ENCODE measurements at places on chromosomes 12 and 14. TPM values are rescaled to one million over a fixed set of nuclear protein-coding genes. Genes with fewer than 3 reads are reported as not detected.

Gene CACNA2D4
- total RNA-seq, result 0.27 TPM

Gene PMEL
- 3.4 TPM for total RNA-seq

Gene KANSL2
- total RNA-seq, result 23.9 TPM

Gene PRORP
- 26.5 TPM for total RNA-seq

Gene TMEM63C
- total RNA-seq, result 9.8 TPM

Gene TOMM20L
- not detected for total RNA-seq

Gene GABARAPL1
- total RNA-seq, result 10.3 TPM

Gene NOP9
- total RNA-seq, result 29.7 TPM

Gene FOXA1
- 34.4 TPM for total RNA-seq

Gene TDRD9
- total RNA-seq, result 0.09 TPM

Gene AKAP6
- total RNA-seq, result 6.9 TPM

DNA sequence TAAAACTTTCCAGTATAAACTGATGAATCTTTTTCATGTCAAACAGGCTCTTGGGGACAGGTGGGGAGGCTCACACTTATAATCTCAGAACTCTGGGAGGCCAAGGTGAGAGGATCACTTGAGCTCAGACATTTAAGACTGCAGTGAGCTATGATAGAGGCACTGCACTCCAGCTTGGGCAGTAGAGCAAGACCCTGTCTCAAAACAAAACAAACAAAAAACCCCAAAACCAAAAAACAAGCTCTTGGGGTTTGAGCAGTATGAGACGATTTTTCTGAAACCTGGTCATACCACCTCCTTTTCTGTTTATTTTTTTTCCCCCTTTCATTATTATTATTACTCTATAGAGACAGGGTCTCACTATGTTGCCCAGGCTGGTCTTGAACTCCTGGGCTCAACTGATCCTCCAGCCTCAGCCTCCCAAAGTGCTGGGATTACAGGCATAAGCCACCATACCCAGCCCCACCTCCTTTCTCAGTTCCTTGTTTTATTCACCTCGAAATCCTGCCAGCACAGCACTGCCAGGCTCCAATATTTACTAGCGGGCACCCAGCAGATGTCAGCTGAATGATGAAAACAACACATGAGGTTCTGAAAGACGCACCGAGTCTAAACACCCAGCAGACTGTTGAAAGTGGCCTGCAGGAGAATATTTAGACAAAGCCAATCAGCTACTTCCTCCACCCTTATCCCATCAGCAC is 19.5 kb upstream of the CDK17 start:
- no peaks in the 10 kb centered on the region for H3K36me3 ChIP-seq
- H3K27ac ChIP-seq, result no peak overlapping the region
- H3K27me3 ChIP-seq, result no peaks in the 10 kb centered on the region
- H3K4me3 ChIP-seq, result no peak overlapping the region
- peaks cover 47% of the 10 kb centered on the region for H3K4me1 ChIP-seq
- DNase-seq, result no peak

- no peaks in the 10 kb centered on the region for H3K27me3 ChIP-seq
- DNase-seq, result no peak
- H3K4me3 ChIP-seq, result no peak overlapping the region
- H3K36me3 ChIP-seq, result no peaks in the 10 kb centered on the region
- H3K27ac ChIP-seq, result no peak overlapping the region
Measured at GRCh38 chr12:100359822-100360221, 2.9 kb downstream of the SLC17A8 start.

GRCh38 chr12:131592972-131593371 is 117.9 kb upstream of the SFSWAP start:
- no peaks in the 10 kb centered on the region for H3K36me3 ChIP-seq
- no peak overlapping the region for H3K4me3 ChIP-seq
- no peak for DNase-seq
- no peak overlapping the region for H3K27ac ChIP-seq

DNA sequence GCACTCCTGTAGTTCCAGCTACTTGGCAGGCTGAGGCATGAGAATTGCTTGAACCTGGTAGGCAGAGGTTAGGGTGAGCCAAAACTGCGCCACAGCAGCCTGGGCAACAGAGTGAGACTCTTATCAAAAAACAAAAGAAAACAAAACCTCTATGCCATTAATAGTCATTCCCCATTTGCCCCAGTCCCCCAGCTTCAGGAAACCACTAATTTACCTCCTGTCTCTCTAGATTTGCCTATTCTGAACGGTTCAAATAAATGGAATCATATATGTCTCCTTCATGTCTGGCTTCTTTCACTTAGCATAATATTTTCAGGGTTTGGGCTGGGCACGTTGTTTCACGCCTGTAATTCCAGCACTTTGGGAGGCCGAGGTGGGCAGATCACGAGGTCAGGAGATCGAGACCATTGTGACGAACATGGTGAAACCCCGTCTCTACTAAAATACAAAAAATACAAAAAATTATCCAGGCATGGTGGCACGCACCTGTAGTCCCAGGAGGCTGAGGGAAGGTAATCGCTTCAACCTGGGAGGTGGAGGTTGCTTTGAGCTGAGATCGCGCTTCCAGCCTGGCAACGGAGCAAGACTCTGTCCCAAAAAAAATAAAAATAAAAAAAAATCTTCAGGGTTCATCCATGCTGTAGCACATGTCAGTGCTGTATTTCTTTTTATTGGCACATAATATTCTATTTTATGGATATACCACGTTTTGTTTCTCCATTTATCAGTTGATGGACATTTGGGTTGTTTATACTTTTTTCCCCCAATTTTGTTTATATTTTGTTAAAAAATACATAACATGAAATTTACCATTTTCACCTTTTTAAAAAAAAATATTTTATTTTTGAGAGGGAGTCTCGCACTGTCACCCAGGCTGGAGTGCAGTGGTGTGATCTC is 31.9 kb downstream of the KNTC1 start:
- H3K36me3 ChIP-seq, result peaks cover 68% of the 10 kb centered on the region
- no peaks in the 10 kb centered on the region for H3K27me3 ChIP-seq
- H3K4me1 ChIP-seq, result no peaks in the 10 kb centered on the region
- DNase-seq, result no peak

- no peaks in the 10 kb centered on the region for H3K36me3 ChIP-seq
- no peak for DNase-seq
- H3K4me3 ChIP-seq, result no peak overlapping the region
- no peaks in the 10 kb centered on the region for H3K4me1 ChIP-seq
Measured at GRCh38 chr12:34388636-34389377, 366.5 kb downstream of the ALG10 start.

DNA sequence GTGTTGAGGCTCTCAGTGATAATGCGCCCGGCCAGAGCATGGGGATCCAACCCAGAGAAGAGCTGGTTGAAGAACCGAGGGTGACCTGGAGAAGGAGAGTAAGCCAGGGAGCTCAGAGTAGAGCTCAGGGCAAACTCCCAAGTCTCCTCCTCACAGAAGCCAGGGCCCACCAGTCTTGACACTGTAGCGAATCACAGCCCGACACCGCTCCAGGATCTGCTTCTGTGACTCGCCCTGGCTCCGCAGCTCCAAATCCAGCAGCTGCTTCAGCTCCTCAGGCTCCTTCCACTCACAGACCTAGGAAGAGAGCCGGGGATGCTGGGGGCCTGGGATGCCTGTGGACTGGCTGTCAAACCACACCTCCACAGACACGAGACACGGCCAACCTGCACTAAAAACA is 8.2 kb upstream of the ZNF740 start:
- H3K36me3 ChIP-seq, result peaks cover 8% of the 10 kb centered on the region
- DNase-seq, result no peak
- no peaks in the 10 kb centered on the region for H3K27me3 ChIP-seq
- H3K27ac ChIP-seq, result no peak overlapping the region

- H3K27ac ChIP-seq, result no peak overlapping the region
- peaks cover 63% of the 10 kb centered on the region for H3K4me1 ChIP-seq
- H3K27me3 ChIP-seq, result no peaks in the 10 kb centered on the region
Measured at GRCh38 chr14:64671591-64671990, 32.6 kb upstream of the PLEKHG3 start.

GRCh38 chr14:51401756-51402155 is 161.7 kb downstream of the TMX1 start:
- no peaks in the 10 kb centered on the region for H3K27me3 ChIP-seq
- peaks cover 15% of the 10 kb centered on the region for H3K4me1 ChIP-seq

DNA sequence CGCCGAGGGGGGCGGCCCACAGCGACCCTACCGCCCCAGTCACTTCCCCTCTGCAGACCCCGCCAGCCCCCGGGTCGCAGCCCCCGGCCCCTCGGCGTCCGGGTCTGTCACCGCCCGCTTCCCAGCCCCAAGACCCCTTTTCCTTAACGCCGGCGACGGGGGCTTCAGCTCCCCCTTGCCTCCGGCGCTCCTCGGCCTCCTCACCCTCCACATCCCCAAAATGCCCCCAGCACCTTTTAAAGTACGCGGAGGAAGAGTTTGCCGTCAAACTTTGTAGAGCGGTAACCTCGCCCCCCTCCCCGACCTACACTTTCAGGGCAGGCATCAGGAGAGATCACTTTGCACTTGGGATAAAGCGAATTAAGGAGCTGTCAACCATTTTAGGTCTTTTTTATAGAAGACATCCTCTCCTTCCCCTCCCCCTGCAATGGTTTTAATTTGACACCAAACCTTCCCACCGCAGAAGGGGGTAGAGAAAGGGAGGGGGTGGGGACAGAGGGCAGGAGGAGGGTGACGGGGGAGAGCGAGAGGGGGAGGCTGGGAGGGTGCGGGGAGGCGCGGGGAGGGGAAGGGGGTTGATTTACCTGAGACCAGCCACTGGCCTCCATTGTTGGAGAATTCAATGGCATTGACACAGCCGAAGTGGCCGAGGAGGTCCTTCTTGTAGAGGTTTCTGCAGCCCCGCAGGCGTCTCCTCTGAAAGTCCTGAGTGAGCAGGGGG is 578 bp downstream of the DCAF5 start:
- H3K27me3 ChIP-seq, result no peaks in the 10 kb centered on the region

DNA sequence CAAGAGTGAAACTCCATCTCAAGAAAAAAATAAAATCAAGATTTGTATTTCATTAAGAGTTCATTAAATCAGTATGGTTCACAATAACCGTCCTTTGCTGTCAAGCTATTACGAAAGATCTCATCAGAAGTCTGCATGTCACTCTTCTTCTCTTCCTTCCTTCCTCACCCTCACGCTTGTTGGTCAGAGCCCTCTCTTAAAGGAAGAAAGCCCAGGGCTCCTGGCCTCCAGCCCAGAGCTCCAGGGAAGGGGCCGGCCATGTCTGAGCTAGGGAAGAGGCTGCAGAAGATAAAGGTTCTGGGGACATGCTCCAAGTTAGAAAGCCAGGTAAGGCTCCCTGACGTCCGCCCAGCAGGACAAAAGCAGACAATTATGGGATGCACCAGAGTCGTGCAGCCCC is 43.1 kb upstream of the DLK1 start:
- no peaks in the 10 kb centered on the region for H3K36me3 ChIP-seq
- H3K27me3 ChIP-seq, result peaks cover 20% of the 10 kb centered on the region
- no peak overlapping the region for H3K4me3 ChIP-seq
- DNase-seq, result no peak
- no peaks in the 10 kb centered on the region for H3K4me1 ChIP-seq

DNA sequence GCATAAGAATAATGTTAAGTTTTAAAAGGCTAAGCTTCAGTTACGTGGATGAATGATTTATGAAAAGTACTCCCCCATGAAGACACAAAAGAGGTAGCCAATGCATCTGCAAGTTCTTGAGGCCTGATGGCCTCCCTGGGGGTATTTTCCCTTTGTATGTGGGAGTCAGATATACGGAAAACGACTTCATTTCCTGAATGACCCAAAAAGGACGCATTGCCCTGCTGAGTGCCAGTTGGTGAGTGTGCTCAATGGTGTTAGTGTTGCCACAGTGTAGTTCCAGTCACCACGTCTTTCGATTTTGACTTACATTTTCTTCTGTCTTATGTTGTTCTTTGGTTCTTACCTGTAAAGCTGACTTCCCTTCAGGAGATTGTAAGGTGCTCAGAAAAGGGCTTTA is 8.0 kb downstream of the ETV6 start:
- no peaks in the 10 kb centered on the region for H3K27me3 ChIP-seq
- no peak overlapping the region for H3K4me3 ChIP-seq
